ENCODE measurements at places on chromosomes 16 and 17.

- peaks cover 5% of the 10 kb centered on the region for H3K27me3 ChIP-seq
- peak overlapping the region; percentile 54 for H3K27ac ChIP-seq
- no peak for DNase-seq
- H3K4me1 ChIP-seq = peaks cover 43% of the 10 kb centered on the region
Observed at GRCh38 chr17:55266958-55267688, 2.4 kb downstream of the HLF start.

DNA sequence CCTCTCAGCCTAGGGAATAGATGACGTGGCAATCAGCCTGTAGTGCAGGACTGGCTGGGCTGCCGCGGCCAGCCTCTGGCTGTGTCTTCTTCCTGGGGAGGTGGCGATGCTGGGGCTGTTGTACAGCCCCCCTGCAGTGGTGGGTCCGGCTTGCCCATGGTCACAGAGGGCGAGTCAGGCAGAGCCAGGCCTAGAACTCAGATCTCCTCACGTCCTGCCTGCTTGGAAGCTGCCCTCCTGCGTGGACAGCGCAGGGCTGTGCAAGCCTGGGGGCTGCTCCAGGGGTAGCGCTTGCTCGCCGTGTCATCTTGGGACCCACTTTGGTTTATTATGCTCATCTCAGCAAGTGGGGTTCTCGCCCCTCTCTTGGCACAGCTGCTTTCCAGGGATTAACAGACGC is 19.3 kb downstream of the NMRAL1 start:
- H3K36me3 ChIP-seq = no peaks in the 10 kb centered on the region
- H3K27ac ChIP-seq = no peak overlapping the region
- no peak for DNase-seq
- no peak overlapping the region for H3K4me3 ChIP-seq

GRCh38 chr16:10031473-10031872 is 150.8 kb downstream of the GRIN2A start:
- DNase-seq = no peak
- H3K4me3 ChIP-seq = no peak overlapping the region
- no peak overlapping the region for H3K27ac ChIP-seq
- no peaks in the 10 kb centered on the region for H3K4me1 ChIP-seq
- H3K27me3 ChIP-seq = no peaks in the 10 kb centered on the region

DNA sequence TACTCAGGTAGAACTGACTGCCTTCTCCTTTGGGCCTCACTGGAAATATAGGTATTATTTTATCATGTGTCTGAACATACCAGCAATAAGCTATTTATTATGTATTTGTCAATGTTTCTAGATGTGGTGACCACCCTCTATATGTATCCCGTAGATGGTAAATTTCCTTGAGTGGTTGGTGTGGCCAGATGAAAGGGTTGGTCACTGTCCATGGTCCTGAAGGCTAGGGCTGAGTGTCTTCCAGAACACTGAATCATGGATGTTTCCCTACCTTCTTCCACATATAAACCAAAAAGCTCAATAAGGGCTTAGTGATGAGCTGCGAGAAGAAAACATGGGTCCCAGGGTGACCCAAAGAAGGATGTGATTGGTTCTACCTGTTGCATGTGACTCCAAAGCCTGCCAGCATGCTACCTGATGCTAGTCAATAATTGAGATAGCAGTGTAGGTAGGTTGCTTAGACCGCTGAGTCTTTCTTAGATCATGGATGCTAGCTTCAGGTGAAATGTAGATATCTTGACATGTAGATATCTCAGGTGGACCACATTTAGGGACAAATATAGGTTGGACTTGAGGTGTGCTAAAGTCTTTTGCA is 150.3 kb downstream of the ASIC2 start:
- no peak for DNase-seq
- peaks cover 6% of the 10 kb centered on the region for H3K27me3 ChIP-seq
- no peak overlapping the region for H3K27ac ChIP-seq
- no peaks in the 10 kb centered on the region for H3K36me3 ChIP-seq
- no peaks in the 10 kb centered on the region for H3K4me1 ChIP-seq

DNA sequence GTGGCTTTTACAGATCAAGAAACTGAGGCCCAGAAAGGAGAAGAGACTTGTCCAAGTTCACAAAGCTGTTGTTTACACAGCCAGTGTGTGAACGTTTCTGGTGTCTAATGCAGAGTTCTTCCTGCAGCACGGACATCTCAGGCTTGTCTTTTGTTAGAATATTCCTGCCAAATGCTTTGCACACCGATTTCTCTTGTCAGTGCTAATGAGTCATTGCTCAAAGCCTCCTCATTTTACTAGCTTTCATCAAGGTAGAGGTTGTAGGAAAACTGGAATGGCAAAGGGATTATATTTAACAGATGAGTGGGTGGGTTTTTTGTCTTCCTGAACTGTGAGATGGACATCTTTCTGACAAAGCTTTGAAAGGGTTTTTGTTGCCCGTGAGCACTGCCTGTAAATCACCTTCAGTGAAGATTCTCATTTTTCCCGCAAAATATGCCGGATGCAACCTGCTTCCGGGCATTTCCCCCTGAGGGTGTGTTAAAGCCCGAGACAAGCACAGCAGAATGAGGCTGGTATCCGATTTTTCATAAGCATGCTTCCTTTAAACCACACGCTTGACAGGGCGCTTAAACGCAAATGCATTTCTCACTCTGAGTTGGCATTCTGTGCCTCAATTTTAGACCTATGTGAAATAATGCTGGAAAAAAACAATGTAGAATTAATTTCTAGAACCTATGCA is 14.7 kb downstream of the PMM2 start:
- H3K4me3 ChIP-seq = no peak overlapping the region
- no peak for DNase-seq
- no peaks in the 10 kb centered on the region for H3K4me1 ChIP-seq
- no peaks in the 10 kb centered on the region for H3K27me3 ChIP-seq

GRCh38 chr16:79067600-79067999 is 532.9 kb downstream of the MAF start:
- H3K4me3 ChIP-seq = no peak overlapping the region
- H3K27me3 ChIP-seq = no peaks in the 10 kb centered on the region
- no peak overlapping the region for H3K27ac ChIP-seq
- no peaks in the 10 kb centered on the region for H3K4me1 ChIP-seq
- H3K36me3 ChIP-seq = no peaks in the 10 kb centered on the region

DNA sequence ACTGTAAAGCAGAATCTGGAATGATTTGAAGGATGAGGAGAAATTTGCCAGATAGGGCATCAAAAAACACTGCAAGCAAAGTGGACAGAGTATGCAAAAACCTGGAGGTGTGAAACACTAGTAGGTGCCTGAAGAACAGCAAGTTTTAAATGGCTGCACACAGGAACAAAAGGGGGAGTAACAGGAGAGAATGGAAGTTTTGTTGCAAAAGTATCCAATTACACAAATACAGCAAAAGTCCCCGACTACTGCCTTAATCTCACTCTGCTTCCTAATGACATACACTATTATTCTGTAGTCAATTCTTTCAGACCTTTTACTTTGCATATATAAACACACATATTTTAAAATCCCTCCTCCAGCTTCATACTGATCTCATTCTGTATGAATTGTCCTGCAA is 1.5 kb downstream of the HEATR6 start:
- peaks cover 24% of the 10 kb centered on the region for H3K4me1 ChIP-seq
- no peak overlapping the region for H3K27ac ChIP-seq
- DNase-seq = no peak
- no peaks in the 10 kb centered on the region for H3K27me3 ChIP-seq
- H3K4me3 ChIP-seq = peak overlapping the region; percentile 82

DNA sequence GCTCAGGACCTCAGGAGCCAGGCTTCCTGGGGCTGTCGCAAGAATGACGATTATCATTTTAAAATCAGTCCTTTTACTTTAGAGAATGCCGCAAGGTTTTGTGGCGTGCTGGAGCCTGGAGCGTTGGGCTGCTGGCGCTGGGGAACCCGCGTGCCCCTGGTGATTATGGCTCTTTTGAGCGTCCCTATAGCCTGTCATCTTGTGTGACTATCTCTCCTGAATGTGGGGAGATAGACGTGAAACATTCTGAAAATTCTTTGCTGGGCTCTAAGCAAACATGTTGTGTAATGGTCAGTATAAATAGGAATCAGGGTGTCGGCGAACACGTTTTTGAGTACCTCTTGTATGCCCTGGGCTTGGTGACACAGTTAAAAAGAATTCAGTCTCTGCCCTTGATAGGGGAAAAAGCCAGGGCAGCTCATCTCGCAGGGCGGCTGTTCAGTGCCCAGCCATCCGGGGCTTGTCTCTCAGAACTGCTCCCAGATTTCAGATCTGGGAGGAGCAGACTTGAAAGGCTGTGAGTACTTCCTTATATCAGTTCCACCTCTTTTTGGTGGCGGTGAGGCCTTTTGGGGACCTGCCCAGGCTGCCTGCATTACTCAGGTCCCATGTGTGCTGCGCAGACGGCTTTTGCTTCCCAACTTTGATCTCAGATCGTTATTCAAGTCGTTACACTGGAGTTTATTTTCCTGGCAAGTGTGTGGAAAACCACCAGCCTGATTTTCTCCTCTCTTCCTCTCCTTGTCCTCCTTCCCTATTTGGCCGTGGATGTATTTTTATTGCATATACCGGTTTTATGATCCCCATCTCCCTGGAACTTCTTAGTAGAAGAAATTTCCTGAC is 973 bp downstream of the SLC7A6 start:
- H3K27ac ChIP-seq = peak overlapping the region; percentile 91
- peak; percentile 54 for DNase-seq
- H3K4me1 ChIP-seq = no peaks in the 10 kb centered on the region

DNA sequence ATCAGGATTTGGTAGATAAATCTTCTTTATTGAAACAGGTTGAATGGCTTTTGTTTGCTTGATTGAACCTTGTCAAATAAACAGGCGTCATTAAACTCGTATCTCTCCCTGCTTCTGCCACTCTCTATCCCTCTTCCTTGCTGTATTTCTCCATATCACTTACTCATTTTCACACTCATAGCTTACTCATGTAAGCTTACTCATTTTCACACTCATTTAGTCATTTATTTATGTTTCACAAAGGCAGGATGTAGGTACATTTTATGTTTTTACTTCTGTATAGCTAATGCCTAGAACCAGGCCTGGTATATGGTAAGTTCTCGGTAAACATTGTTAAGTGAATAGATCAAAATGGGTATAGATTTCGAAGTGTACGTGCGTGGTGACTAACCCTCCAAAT is 450.0 kb downstream of the PMP22 start:
- H3K36me3 ChIP-seq = no peaks in the 10 kb centered on the region
- DNase-seq = no peak
- H3K27me3 ChIP-seq = no peaks in the 10 kb centered on the region
- no peak overlapping the region for H3K4me3 ChIP-seq

DNA sequence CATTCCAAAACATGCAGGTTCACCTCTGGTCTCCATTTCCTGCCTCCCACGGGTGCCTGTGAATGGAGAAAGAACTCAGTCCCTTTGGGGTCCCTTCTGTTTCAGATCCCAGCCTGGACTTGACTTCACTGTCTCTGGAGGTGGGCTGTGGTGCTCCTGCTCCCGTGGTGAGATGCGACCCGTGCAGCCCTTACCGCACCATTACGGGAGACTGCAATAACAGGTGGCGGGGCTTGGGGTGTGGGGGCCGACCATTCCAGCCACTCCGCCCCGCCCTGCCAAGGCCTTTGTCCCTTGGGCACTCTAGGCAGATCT is 10.5 kb downstream of the LPO start:
- peak overlapping the region; percentile 50 for H3K4me3 ChIP-seq

- DNase-seq = no peak
- H3K36me3 ChIP-seq = no peaks in the 10 kb centered on the region
- peaks cover 3% of the 10 kb centered on the region for H3K4me1 ChIP-seq
- H3K4me3 ChIP-seq = no peak overlapping the region
- H3K27me3 ChIP-seq = no peaks in the 10 kb centered on the region
Observed at GRCh38 chr17:33057564-33057963, 65.9 kb downstream of the SPACA3 start.

GRCh38 chr17:75098861-75099260 is 10.9 kb upstream of the ARMC7 start:
- no peak overlapping the region for H3K4me3 ChIP-seq
- H3K27ac ChIP-seq = no peak overlapping the region
- H3K4me1 ChIP-seq = peaks cover 7% of the 10 kb centered on the region
- H3K36me3 ChIP-seq = no peaks in the 10 kb centered on the region

DNA sequence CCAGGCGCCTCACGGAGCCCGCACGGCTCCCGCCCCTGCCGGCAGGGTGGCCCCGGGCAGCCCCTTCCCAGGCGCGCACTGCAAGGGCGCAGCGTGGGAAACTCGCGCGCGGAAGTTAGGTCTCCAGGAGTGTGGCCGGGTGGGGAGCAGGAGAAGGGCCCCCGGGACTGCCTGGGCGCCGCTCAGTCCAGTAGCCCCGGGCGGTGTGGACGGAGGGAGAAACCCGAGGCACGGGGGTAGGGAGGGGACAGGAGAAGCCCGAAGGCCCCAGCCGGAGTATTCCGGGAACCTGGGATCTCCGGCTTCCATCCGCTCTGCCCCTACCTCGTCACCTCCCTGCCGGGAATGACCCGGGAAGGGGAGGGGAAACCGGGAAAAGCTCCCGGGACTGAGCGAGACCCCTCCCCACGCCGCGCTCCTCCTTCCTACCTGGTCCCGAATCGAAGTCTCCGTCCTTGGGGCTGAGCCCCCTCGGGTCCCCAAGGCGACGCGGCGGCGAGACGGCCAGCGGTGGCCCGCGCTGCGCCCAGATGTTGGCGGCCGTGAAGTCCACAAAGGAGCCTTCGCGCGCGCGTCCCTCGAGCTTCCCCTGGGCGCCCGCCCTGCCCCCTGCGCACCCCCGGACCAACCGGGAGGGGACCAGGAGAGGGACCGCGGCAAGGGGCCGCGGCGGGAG is 418 bp downstream of the SOCS3 start:
- no peaks in the 10 kb centered on the region for H3K36me3 ChIP-seq
- H3K4me1 ChIP-seq = peaks cover 46% of the 10 kb centered on the region
- peak overlapping the region; percentile 79 for H3K4me3 ChIP-seq

DNA sequence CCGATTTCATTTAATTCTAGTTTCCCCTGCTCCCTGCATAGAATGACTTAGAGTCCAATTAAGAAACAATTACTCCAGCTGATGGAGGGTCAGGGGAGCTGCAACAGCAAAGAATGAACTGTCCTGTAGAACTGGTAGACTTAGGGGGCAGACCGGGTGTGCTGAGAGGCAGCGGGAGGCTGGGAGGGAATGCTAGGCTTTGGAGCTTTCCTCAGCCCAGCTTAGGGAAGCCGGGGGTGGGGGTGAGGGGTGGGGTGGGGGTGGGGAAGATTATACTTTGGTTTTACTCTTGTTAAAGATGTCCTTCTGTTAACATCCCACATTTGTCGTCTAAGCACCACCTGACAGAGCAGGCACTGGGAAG is 458.6 kb upstream of the ASIC2 start:
- no peak for DNase-seq
- no peaks in the 10 kb centered on the region for H3K4me1 ChIP-seq
- H3K27me3 ChIP-seq = peaks cover 16% of the 10 kb centered on the region
- no peak overlapping the region for H3K4me3 ChIP-seq
- no peak overlapping the region for H3K27ac ChIP-seq
- H3K36me3 ChIP-seq = no peaks in the 10 kb centered on the region

- H3K4me3 ChIP-seq = no peak overlapping the region
- no peak for DNase-seq
- no peaks in the 10 kb centered on the region for H3K27me3 ChIP-seq
- no peak overlapping the region for H3K27ac ChIP-seq
- peaks cover 21% of the 10 kb centered on the region for H3K4me1 ChIP-seq
Observed at GRCh38 chr17:50938821-50939541, 72.8 kb upstream of the TOB1 start.
